Muscle of leg (tissue), 16 donors: ENCODE measurements at places on chromosomes 7 and 10. TPM values are rescaled to one million over a fixed set of nuclear protein-coding genes. Genes with fewer than 3 reads are reported as not detected.

GRCh38 chr10:84026821-84027257 is 112.5 kb upstream of the GHITM start:
- H3K4me3 ChIP-seq = no peak overlapping the region
- no peak for DNase-seq
- H3K27ac ChIP-seq = no peak overlapping the region
- no peaks in the 10 kb centered on the region for H3K27me3 ChIP-seq
- no peaks in the 10 kb centered on the region for H3K36me3 ChIP-seq

GRCh38 chr10:74445493-74445892 is 294.5 kb downstream of the ADK start:
- DNase-seq = no peak
- no peaks in the 10 kb centered on the region for H3K27me3 ChIP-seq
- no peaks in the 10 kb centered on the region for H3K4me1 ChIP-seq
- no peaks in the 10 kb centered on the region for H3K36me3 ChIP-seq
- H3K27ac ChIP-seq = no peak overlapping the region

DNA sequence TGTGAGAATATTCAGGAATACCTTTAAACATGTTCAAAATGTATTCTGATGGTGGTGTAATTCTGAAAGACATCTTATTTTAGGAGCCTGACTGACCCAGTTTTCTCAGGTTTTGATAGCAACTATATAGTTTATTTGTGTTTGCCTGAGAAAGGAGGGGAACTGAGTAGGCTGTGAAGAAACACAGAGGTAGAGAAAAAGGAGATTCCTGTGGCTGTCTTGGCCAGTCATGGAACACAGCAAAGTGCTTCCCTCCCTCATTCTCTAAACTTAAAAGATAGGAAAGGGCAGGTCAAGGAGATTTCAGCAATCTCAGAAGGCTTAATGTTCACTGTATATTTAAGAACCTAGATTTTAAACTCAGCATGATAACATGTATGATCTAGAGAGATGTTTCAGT is 43.5 kb downstream of the ZMYND11 start:
- no peak overlapping the region for H3K4me3 ChIP-seq
- H3K27me3 ChIP-seq = no peaks in the 10 kb centered on the region
- H3K4me1 ChIP-seq = no peaks in the 10 kb centered on the region
- DNase-seq = no peak
- H3K36me3 ChIP-seq = peaks cover 10% of the 10 kb centered on the region

DNA sequence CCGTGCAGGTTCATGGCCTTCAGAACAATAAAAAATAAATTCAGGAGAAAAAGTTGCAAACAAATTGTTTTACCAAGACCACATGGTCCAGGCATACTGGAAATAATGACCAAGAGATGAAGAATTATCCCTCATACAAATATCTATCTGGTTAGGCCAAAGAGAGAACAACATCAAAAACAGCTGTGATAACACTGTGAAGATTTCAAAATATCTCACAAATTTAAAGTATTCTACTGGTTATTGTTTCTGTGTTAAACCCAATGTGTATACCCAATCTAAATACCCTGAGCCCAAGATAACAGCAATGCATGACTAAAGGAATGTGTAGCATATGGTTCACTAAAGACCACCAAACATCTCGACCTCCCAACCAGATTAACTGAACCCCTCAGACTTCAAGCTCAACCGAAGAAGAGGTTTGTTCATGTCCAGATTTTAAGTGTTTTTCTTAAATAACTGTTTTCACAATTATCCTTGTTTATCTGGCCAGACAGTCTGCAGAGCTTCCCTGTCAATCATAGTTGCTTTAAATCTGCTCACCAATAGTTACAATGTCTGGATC is 10.9 kb downstream of the OR9A2 start:
- DNase-seq = peak; percentile 30
- H3K4me3 ChIP-seq = no peak overlapping the region
- peaks cover 14% of the 10 kb centered on the region for H3K4me1 ChIP-seq
- no peaks in the 10 kb centered on the region for H3K36me3 ChIP-seq
- H3K27me3 ChIP-seq = no peaks in the 10 kb centered on the region

- DNase-seq = no peak
- no peak overlapping the region for H3K27ac ChIP-seq
- H3K4me1 ChIP-seq = no peaks in the 10 kb centered on the region
- no peak overlapping the region for H3K4me3 ChIP-seq
- H3K27me3 ChIP-seq = no peaks in the 10 kb centered on the region
These were observed 111.3 kb downstream of the ELFN1 start for GRCh38 chr7:1781369-1781768.

DNA sequence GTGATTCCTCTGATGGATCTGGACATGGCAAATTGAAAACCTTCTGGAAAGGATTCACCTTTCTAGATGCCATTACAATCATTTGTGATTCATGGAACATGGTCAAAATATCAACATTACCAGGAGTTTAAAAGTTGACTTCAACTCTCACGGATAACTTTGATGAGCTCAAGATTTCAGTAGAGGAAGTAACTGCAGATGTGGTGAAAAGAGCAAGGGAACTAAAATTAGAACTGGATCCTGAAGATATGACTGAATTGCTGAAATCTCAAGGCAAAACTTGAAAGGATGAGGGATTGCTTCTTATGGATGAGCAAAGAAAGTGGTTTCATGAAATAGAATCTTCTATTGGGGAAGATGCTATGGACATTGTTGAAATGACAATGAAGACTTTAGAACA is 293.6 kb downstream of the ARHGAP12 start:
- no peaks in the 10 kb centered on the region for H3K36me3 ChIP-seq
- DNase-seq = no peak
- peaks cover 6% of the 10 kb centered on the region for H3K4me1 ChIP-seq

GRCh38 chr10:96638696-96639095 is 51.9 kb upstream of the TM9SF3 start:
- peaks cover 4% of the 10 kb centered on the region for H3K27me3 ChIP-seq
- H3K27ac ChIP-seq = no peak overlapping the region
- no peak overlapping the region for H3K4me3 ChIP-seq
- no peak for DNase-seq

DNA sequence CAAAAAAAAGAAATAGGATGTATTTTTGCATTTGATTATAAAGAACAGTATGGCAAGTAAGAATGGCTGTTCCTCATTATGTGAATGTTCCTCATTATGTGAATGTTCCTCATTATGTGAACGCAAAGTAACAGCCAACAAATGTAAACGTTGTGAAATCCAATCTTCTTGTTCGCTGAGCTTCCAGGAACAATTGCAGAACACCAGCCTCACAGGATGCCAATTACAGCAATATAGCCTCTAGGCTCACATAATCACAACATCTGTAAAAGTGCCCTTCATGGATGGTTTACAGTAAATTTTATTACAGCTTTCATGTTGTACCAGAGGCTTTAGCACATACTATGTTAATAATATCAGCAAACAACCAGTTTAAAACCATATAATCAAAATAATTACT is 71.6 kb downstream of the THSD7A start:
- H3K4me1 ChIP-seq = no peaks in the 10 kb centered on the region
- no peak overlapping the region for H3K27ac ChIP-seq
- no peaks in the 10 kb centered on the region for H3K36me3 ChIP-seq
- no peak overlapping the region for H3K4me3 ChIP-seq
- no peaks in the 10 kb centered on the region for H3K27me3 ChIP-seq

DNA sequence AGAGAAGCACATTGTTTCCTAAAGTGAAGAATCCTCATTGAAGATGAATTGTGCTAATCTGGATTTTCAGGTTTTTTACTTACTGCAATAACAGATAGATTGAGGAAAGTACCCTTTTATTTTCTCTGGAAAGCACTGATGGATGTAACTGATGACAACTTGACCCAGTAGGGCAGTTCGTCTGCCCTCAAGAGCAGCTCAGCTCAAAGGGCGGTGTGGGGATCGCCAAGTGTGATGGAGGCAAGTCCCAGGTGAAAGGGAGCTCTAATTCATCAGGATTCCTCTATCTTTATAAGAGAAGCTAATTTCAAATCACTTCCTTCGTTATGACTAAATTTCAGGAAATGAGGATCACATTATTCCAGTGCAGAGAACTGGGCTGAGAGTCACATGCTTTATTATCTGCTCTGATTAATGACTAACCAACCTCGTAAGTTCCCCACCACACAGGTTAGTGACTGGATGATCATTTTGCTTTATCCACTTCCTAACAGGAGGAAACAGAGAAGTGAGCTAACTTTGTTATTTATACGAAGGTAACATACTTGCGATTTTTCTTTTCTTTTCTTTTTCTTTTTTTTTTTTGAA is 98.8 kb downstream of the PFKFB3 start:
- H3K27ac ChIP-seq = no peak overlapping the region
- H3K36me3 ChIP-seq = no peaks in the 10 kb centered on the region
- DNase-seq = no peak
- peaks cover 12% of the 10 kb centered on the region for H3K4me1 ChIP-seq

- no peak overlapping the region for H3K4me3 ChIP-seq
- peak; percentile 29 for DNase-seq
- no peak overlapping the region for H3K27ac ChIP-seq
- H3K36me3 ChIP-seq = no peaks in the 10 kb centered on the region
- no peaks in the 10 kb centered on the region for H3K4me1 ChIP-seq
These were observed 734.7 kb downstream of the KCNMA1 start for GRCh38 chr10:76902949-76903348.

CYP2C19 gene
- total RNA-seq = not detected

ANKRD7 gene
- total RNA-seq = 0.62 TPM
